ENCODE measurements at places on chromosomes 12 and 14.
A peak's percentile ranks its signal among the peaks of the same experiment; 100 is the strongest.

- no peak for DNase-seq
Observed at GRCh38 chr12:117344716-117345115, 16.7 kb downstream of the NOS1 start.

GRCh38 chr14:106055289-106055688, 528.9 kb downstream of the TMEM121 start:
- no peak for DNase-seq

DNA sequence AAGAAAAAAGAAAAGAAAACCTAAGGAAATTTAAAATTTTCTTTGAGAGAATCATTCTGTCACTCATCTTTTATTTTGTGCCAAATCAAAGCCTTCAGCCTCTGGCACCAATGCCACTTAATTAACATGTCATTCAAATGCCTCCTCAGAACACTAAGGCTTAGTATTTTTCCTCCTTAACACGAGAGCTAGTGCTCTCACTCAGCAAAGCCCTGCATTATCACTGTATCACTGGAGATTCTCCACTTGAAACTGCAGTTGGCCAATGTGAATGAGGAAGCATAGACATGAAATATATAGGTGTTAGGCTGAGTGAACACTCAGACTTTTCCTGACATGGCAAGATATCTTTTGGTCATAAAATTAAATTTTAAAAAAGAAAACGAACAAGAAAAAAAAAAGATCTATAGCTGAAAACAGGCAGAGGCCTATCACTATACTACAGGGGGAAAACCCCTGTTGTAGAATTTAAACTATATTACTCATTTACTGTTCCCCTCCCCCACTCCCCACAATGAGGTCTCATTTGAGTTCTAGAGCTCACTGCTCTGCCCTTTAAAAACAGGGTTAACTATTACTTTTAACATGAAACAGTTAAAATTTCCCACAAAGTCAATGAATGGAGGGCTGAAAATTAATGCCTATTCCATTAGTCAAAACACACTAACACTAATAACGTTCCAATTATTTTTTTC, 5.1 kb downstream of the MBIP start:
- no peak for DNase-seq

GRCh38 chr14:93536945-93537344, 106.2 kb downstream of the UNC79 start:
- DNase-seq = no peak

DNA sequence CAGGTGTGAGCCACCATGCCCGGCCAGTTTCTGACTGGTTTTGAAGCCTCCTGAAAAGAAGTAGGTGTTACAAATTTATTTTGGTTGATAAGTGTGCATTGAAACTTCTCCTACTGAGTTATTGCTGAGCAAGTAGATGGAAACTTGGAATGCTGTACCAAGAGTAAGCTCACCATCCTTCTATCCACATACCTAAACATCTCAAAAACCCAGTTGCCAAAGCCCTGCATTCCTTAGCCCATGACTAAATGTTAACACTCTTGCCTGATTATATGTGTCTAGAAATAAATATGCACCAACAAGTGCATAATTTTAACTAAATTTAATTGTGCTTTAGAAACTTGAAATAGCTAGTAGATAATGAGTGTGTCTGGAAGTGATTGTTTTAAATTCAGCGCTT, 357.8 kb downstream of the DUSP6 start:
- peak; percentile 9 for DNase-seq

DNA sequence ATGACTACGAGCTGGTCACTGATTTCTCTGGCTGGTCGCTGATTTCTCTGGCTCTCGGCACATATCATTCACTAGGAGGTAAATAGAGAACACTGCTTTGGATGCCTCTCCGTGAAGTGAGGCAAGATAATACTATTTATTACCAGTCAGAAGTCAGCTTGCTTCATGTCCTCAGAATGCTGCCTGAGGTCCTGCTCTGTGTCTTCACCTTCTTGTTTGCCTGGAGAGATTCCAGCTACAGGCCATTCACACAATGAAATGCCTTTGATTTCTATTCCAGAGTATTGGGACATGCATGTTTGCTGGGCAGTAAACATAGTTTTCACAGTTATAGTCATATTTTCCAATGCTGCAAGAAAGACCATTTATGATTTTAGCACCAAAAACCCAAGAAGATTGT, 106.7 kb downstream of the AEBP2 start:
- DNase-seq = no peak

- no peak for DNase-seq
Observed at GRCh38 chr12:74499192-74499591, 38.4 kb upstream of the ATXN7L3B start.

GRCh38 chr12:109228664-109229063, 80.4 kb downstream of the FOXN4 start:
- no peak for DNase-seq

- no peak for DNase-seq
Observed at GRCh38 chr14:59739794-59740193, 130.8 kb downstream of the RTN1 start.

DNA sequence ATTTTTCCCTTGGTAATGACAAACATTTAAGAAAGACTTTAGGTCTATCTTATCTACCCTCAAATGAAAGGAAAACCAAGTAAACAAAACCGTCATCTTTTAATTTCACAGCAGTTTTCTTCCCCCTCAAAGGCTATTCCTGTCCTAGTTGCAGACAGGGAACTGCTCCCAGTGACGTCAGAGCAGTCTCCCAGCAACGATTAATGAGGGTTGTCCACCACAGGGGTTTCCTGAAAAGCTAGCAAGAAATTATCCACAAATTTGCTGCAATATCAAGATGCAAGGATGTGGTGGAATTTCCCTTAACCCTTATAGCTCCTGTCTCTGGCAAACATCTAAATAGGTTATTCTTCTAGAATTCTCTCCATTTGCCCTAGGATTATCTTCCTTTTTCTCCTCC, 89.1 kb upstream of the STAC3 start:
- peak; percentile 55 for DNase-seq

GRCh38 chr12:128079-128478, 61.5 kb downstream of the IQSEC3 start:
- no peak for DNase-seq

- no peak for DNase-seq
Observed at GRCh38 chr14:34171431-34172172, 220.7 kb upstream of the EGLN3 start.

- DNase-seq = no peak
Observed at GRCh38 chr12:42130672-42131402, 13.8 kb downstream of the GXYLT1 start.

All from AG08396 (cell line).